ENCODE measurements at places on chromosomes 7 and 10.

- no peak for DNase-seq
Measured at GRCh38 chr7:116273918-116274301, 63.6 kb downstream of the TES start.

DNA sequence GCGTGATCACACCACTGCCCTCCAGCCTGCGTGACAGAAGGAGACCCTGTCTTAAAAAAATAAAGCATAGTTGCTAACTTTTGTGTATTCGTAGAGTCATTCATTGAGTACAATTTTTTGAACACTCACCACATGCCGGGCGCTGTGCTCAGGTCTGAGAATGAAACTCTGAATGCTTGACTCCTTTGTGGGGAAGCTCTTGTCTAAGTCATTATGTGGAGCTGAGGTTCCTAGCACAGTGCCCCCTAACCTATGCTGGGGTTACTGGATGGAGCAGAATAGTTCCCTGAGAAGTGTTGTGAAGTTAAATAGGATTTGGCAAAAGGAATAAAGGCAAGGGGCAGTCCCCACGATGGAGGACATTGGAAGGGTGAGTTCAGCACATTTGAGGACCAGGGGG lies 123.3 kb downstream of the CELF2 start:
- DNase-seq = no peak

DNA sequence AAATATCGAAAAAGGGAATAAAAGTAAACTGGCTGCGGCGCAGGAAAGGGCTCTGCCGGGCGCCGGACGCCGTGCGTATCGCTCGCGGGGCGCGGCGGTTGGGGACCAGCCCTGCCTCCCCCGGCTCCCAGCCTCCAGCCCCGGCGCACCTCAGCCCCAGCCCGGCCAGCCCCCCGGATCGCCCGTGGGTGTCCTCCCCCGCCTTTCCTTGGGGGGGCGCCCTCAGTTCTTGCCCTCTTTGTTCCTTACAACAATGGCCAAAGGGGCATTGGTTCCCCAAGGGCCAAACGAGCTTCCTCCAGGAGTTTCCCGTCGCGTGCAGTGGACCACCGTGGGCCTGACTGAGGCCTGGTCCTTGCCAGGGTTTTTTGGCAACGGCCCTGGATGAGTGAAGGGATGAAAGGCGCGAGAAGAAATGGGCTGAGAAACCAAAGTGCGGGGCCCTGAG lies 1.2 kb downstream of the MACROH2A2 start:
- no peak for DNase-seq

DNA sequence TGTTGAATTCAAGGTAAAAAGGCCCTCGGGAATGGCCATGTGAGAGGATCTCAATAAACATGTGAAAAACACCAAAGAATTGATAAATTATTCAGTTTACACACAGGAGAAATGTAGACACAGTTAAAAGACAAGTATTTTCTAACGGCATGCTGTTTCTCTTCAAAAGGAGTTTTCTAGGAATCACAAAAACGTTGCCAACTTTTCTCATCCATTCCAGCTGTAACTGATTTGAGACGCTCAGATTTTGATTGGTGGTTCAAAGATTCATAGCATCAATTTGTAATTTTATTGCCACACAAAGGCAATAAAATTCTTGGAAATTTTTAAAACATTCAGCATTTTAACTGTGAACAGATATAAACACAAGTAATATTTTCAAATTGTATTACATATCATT lies 384.9 kb upstream of the PFKP start:
- no peak for DNase-seq

GRCh38 chr10:113557903-113558321 lies 5.1 kb downstream of the HABP2 start:
- no peak for DNase-seq

- DNase-seq = no peak
Measured at GRCh38 chr10:94397549-94398370, 4.6 kb upstream of the TBC1D12 start.

- no peak for DNase-seq
Measured at GRCh38 chr10:63667596-63668480, 146.6 kb downstream of the REEP3 start.

DNA sequence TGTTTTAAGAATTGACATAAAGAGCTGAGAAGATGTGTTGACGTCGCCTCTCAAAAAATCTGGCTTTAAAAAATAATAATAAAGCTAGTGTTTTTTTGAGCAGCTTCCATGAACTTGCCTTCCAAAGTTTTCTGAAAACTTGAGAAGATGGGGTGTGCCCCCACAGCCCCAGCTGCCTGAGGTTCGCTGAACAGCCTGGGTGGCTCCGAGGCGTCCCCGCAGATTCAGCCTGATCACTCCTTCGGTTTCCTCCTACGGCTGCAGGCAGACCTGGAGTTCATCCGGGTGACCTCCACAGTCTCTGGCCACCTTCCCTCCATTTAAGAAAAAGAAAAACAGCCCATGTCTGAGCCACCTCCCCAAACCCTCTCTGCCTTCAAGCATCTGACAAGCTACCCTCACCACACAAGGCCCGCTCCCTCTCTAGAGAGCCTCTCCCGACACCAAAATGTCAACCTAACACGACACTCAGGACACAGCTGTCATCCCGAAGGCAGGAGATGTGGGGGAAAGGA lies 177.8 kb downstream of the PTPRN2 start:
- DNase-seq = no peak

DNA sequence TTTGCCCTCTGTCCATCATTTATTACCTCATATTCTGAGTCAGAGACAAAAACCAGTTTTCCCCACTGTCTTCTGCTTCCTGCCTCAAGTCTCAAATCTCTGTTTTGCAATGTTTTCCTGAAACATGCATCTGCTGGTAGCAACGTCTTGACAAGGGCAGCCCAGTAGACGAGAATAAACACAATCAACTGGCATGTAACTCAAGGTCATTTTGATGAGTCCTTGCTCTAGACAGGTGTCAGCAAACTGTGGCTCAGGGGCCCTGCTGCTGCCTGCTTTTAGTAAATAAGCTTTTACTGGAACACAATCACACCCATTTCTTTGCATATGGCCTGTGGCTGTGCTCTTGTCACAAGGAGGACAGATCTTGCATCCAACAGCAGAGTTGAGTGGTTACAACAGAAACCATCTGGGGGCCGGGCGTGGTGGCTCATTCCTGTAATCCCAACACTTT lies 59.8 kb downstream of the ITIH5 start:
- DNase-seq = no peak

DNA sequence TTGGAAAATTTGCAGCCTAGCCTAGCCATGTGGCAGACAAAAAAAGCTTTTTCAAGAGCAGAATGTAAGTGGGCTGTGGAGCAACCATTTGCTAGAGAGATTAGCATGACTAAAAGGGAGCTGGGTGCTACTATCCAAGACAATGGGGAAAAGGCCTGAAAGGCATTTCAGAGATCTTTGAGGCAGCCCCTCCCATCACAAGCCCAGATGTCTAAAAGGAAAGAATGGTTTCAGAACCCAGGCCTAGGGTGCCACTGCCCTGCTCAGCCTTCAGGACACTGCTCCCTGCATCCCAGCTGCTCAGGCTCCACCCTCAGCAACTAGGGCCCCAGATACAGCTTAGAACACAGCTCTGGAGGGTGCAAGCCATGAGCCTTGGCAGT lies 24.7 kb downstream of the PNLIPRP3 start:
- DNase-seq = no peak

DNA sequence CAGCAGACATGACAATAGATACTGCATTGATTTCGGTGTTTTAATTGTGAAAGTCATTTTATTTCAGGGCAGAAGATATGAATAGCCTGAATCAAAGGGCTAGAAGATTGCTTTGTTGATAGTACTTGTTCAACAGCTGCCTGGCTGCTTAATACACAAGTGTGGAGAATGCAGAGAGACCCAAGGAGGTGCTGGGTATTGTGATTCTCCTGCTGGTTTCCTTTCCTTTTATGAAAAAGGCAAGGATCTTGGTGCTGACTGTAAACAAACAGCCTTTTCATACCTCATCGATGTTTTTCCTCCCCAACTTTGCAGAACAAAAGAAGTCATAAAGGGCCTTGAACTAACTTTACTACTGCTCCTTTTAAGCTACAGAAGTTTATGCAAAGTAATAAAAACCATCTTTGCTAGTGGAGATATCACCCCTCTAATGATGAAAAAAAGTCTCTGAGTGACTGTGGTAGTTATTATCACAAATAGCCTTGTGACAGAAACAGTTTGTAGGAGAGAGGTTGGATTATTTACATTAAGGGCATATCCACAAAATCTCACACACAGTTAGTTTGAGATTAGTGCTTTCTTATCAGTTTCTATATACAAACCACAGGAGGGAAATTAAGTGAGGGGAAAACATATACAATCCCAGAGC lies 800.0 kb downstream of the LRMDA start:
- no peak for DNase-seq
